ENCODE measurements at places on chromosomes 7 and 10.
A peak's percentile ranks its signal among the peaks of the same experiment; 100 is the strongest.

- DNase-seq, result no peak
Measured at GRCh38 chr7:136293272-136293671, 316.1 kb upstream of the MTPN start.

GRCh38 chr10:58269782-58270290 is 874 bp downstream of the CISD1 start:
- DNase-seq, result no peak

DNA sequence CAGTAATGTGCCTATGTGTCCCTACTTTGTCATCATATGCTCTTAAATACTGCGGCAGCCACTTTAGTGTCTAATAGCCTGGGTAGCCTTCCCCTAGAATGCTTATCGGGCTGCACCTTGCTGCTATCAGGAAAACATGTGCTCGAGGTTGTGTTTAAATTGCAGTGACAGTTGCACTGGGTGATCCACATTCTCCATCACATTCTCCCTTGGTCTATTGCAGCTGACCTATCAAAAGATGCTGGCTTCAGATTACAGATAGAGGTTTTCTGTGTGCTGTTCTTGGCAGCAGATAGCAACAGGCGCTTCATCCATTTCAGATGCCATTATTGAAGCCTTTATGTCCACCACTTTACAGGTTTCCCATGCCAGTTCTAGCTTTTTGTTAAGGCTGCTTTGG is 130.1 kb upstream of the MDFIC start:
- no peak for DNase-seq

DNA sequence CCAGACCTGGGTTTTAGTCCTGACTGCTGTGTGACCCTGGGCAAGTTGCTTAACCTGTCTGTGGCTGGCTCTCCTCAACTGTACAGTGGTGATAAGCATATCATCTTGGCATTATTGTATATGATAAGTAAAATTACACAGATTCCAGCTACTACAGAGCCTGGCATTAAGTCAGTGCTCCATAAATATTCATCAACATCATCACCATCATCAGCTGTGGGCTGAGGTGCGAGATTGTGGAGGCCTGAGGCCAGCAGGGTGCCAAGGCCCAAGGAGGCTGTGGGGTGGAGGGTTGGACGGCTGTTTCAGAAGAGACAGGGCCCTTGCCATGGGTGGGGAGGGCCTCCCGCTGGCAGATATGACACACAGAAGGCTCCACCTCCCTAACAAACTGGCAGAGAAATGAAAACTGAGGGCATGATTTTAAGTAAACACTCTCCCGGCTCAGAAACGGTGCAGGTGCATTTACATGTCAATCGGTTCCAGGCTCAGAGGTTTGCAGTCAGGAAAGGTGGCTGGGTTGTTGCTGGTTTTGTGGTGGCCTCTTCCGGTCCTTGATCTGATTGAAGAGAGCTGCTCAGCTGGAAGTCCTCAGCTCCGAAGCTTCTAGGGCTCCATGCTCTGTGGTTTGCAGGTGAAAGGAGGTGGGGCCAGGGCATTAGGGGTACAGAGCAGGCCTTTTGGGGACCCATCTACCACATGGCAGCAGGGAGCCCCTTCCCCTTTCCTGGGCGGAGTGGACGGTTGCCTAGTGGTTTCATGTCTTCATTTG is 10.2 kb downstream of the CRYGN start:
- no peak for DNase-seq

GRCh38 chr7:17274551-17275245 is 23.8 kb upstream of the AHR start:
- peak; percentile 82 for DNase-seq

DNA sequence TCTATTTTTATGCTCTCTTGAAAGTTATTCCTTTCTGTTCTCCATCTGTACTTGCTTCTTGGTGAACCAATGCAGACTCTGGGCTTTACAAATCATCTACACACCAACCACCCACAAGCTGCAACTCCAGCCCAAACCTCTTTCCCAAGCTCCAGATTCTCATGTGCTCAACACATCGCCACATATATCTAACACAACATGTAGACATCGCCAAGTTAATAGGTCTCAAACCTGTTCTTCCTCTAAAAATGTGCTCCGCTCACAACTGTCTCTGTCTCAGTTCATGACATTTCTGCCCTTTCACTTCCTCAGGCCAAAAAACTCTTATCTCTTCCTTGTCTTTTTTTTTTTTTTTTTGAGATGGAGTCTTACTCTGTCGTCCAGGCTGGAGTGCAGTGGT is 95.7 kb upstream of the EEPD1 start:
- no peak for DNase-seq

DNA sequence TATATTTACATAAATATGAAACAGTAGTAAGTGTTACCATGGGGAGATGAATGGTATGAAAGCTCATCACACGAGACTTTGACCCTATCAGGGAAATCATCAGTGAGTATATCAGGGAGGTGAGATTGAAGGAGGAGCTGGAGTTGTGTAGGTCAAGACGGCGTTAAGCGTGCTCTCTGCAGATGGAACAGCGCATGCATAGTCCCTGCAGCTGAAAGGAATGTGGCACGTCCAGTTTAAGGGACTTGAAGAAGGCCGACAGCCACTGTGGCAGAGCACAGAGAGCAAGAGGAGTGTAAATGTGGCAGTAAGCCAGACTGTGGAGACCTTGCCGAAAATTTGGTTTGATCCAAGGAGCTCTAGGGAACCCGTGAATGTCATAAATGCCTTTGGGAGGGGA is 38.9 kb downstream of the POU6F2 start:
- no peak for DNase-seq

- peak; percentile 43 for DNase-seq
Measured at GRCh38 chr7:13262929-13263530, 575.6 kb downstream of the ARL4A start.

GRCh38 chr7:14793151-14793550 is 109.4 kb downstream of the DGKB start:
- DNase-seq, result no peak

DNA sequence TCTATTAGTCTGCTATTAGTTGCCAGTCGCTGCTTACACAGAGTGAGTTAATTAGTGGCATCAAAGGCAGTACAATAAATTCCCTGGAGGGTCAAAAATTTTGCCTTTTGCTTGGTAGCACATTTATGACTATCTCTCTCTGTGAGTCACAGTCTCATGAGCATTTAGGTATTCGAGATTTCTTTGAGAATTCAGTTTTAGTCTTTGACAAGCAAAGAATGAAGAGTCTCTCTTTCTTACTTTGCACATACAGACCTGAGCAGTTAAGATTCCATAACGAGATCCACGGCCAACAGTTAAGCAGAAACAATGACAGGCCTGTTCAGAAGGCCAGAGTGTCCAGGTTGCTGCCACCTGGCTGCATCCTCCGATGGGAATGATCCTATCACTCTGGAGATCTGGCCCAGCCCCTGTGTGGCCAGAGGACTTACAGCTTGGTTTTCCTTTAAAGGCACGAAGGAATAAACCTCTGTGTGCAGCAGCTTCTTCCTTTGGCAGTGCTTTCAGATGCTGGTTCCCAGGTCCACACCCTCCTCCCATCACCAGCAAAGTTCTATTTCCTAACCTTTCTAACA is 80.6 kb downstream of the GLI3 start:
- peak; percentile 78 for DNase-seq

DNA sequence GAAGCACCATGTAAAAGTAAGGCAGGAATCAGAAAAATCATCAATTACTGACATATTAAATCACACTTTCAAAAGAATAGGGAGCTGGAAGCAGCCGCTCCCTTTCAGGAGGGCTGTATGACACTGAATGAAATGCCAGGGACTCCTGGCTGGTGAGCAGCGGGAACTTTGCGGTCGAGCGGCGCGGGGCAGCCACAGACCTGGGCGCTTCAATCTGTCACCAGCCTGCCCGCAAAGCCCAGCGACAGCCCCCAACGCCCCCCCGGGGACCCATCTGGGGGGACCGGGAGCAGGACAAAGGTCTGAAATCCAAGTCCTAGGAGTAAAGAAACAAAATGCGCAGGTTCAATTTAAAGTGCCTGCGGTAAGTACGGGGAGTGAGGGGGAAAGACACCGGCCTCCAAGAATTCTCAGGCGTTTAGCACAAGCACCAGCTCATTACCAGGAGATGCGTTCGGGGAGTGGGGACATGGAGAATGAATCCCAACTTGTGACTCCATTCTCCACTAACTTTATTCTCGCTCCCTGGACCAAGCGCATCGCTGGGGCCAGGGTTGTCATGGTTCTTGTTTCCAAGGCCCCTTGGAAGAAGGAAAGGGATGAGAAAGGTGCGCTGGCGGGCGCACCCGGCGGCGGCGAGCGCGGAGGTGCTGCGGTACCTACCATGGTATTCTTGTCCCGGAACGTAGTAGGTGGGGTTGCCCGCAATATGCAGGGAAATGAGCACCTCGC is 824 bp downstream of the RELN start:
- no peak for DNase-seq

GRCh38 chr7:155533827-155534690 is 12.3 kb downstream of the CNPY1 start:
- peak; percentile 14 for DNase-seq

DNA sequence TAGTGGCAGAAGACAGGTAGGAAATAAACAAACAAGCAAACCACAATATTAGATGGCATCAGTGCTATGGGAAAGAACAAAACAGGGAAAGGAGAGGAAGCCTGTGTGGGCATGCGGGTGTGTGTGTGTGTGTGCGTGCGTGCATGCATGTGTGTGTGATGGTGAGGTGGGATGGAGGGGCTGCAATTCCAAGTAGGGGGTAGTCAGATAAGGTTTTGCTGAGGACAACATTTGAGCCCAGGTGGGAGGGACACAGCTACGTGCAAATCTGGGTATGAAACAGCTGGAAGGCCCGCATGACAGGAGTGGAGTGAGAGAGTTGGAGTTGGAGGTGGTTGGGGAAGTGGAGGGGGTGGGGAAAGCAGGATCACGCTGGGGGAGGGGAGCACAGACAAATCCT is 121.0 kb upstream of the PARD3 start:
- DNase-seq, result no peak

DNA sequence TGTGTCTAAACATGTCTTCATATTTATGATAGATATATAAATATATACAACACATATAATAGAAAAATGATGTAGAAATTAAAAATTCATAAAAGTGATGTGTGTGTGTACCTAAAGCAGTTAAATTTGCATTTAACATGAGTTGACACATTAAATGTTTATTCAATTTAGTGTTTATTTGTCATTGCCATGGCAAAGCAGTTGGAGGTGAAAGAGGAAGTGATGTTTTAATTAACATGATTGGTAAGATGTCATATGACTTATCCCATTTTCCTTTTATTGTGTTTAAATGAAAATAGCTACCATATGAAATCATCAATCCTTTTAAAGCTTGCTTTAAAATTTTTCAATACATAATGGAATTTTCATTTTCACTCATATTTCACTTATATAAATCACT is 452.6 kb downstream of the SUGCT start:
- DNase-seq, result no peak

DNA sequence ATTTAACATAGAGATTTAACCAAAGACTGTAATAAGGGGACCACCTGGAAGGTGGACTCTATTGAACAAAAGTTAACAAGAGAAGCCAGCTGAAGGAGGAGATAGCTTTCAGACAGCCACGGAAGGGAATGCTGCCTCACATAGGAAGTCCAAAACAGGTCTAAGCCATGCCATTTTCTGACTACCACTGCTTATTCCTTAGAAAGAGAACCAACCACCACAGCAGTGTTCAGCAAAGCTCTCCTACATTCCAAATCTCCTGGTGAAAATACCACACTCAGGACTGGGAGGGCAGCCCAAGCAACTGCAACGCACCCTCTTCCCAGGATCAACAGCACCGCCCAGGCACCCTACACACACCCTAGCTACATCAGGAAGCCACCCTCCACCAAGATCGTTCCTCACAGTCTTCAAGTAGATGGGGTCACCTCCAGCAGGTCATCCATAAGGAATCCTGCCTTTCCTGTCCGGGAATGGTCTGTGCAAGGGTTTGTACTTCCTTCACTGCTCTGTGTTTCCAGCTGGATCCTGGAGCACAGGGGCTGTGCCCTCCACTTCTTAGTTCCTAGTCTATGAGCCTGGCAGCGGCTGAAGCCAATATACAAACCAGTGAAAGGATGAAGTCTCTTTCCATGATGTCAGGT is 2.5 kb downstream of the KIAA1549 start:
- no peak for DNase-seq

DNA sequence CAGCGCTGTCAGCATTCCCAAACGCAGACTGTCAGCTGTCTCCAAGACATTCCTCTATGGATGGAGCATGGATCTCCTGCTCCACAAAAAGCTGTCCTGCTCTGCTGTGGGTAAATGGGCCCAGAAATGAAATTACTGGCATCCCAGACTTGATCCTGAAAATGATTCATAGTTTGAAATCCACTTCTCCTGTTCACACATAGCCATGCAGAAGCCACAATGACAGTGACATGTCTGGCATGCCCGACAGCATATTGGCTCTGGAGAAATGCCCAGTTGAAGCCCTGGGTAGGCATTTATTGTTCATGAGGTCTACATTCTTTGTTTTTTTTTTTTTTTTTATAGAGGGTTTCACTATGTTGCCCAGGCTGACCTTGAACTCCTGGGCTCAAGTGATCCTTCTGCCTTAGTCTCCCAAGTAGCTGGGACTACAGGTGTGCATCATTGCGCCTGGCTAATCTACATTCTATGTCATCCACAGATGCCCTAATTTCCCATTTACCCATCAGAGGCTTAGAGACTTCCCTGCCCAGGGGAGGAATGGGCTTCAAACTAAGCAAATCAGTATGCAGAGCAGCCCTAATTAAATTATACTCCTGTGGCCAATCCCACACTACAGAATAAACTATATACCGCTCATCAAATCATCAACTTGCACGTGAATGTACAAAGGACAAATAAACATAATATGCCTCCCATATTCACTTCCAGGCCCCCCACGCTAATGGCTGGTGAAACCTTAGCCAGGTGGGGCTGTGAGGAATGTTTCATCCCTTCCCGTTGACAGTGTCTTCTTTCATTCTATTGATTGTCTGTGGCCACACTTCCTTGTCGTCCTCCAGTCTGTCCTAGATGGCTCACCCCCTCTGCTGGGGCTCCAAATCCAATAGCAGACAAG is 61.8 kb upstream of the EEPD1 start:
- DNase-seq, result peak; percentile 76

DNA sequence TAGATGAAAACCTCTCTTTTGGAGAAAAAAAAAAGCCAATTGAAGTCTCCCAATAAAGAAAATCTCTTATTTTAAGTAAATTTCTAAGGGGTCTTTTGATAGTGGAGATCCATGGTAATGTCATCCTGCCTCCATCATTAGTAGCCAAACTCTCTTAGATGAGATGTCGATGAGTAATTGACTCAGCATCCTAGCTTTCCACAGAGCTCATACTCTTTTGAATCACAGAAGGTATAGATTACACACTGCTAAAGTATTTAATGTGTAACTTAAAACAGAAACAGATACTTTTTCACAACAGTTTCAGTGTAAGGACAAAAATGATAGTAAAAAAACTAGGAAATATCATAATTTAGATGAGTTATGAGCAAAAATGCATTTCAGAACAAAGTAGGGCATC is 19.4 kb downstream of the MAGI2 start:
- DNase-seq, result peak; percentile 77

DNA sequence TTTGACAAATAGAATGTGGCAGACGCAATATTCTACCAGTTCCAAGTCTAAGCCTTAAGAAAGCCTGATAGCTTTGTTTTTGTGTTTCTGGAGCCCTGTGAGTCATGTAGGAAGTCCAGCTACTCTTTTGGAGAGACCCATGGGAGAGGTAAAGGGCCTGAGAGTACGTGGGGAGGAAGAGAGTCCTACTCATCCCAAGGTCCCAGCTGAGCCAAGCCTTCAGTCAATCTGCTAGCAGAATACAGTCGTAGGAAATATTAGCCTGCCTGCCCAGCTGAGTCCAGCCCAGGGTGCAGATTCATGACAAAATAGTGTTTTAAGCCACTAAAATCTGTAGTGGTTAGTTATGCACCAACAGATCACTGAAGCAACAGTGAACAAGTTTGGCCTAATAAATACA is 9.0 kb upstream of the GNA12 start:
- no peak for DNase-seq

Measured in fibroblast of skin of scalp (primary cell).